ENCODE measurements at places on chromosomes 5 and 9.

DNA sequence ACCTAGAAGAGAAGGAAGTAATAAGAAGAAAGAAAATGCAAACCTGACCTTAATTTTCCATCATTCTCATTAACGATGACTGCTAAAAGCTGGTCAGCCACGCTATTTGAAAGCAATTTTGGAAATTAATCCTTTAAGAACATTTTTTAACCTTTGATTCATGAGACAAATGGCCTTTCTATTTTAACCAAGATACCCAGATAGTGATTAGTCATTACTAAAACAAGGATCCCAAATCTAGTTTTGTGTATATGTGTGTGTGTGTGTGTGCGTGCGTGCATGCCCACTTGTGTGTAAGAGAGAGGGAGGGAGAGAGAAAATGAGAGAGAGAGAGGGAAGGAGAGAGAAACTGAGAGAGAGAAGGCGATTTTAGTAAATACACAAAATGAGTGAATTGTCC, 329.5 kb downstream of the DEPDC1B start:
- DNase-seq: no peak

DNA sequence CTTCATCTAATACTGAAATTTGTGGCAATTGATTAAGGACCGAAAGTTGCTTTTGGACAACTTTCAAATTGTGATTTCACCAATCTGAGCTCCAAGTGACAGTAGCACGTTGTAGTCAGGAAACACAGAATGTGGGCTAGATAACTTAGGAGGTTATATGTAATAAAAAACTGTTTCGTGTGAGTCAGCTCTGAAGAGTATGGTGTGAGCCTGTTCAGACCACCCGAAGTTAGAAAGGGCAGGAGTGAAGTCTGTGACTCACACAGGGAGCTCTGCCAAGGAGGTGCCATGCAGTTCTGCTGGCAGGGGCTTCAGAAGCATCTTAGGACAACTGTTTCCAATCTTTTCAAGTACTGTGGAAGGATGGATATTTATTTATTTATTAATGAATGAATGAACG, 16.4 kb upstream of the ZBTB34 start:
- no peak for DNase-seq

DNA sequence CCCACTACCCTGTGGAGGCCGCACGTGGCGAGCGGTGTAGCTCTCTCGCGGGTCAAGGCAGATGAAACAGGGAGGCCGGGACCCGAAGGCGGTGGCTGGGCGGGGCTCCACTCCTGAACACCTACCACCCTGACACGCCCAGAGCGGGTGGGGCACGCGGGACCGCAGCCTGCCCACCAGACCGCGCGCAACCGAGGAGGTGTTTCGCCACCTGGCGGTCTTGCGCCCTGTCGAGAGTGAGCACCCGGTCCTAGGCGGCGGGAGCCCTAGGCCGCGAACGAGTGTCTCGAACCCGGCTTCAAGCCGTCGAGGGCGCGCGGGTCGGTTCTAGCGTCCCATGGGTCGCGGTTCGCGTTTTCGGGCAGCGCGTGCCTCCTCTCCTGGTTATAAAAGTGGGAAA, 2.2 kb upstream of the EXOSC3 start:
- DNase-seq: no peak

DNA sequence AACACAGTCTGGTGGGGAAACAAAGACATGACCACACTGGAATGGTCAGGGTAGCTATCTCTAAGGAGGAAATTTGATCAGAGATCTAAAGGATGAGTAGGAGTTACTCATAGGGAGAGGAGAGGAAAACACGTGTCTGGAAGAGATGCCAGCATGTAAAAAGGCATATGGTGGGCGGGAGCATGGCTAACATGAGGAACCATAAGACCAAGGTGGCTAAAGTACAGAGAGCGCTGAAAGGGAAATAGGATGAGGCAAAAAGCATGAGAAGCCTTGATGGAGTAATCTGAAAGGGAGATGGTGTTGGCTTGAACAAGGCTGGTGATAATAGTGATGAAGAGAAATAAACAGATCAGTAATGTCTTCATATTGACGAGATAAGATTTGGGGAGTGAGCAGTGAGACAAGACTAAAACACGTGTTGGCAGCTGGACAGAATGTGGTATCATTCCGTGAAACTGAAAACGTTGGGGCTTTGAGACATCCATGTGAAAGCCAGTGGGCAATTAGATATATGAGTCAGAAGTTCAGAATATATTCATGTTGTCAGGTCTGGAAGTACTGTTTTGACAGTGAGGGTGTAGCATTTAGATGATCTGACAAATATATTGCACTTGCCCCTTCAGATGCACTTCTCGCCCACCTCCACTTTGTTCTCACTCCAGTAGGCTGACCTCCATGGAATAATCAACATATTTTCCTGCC, 209.1 kb upstream of the KCNN2 start:
- no peak for DNase-seq

GRCh38 chr9:137226338-137227053, 806 bp upstream of the RNF224 start:
- DNase-seq: no peak

DNA sequence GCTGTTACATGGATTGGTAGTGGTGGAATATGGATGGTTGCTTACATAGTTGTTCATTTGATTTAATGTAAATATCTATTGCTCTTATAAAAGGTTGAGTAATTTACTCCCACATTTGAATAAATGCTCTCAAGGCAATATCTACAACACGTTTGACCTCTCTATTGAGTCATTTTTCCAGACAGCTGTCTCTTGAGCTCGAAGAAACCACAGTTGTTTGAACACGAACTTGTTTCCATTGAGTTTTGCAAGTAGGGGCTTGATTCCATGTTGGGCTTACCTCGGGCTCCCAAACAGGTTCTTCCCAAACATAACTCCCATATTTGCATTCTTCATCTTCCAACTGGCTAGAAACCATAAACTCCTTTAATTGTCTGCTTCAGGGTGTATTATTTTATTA, 115.0 kb upstream of the HMHB1 start:
- DNase-seq: no peak

- DNase-seq: no peak
Observed at GRCh38 chr5:179967489-179967888, 59.8 kb upstream of the TBC1D9B start.

- no peak for DNase-seq
Observed at GRCh38 chr5:151612689-151613427, 21.7 kb upstream of the FAT2 start.

GRCh38 chr5:171336521-171337209, 27.6 kb downstream of the TLX3 start:
- DNase-seq: no peak

DNA sequence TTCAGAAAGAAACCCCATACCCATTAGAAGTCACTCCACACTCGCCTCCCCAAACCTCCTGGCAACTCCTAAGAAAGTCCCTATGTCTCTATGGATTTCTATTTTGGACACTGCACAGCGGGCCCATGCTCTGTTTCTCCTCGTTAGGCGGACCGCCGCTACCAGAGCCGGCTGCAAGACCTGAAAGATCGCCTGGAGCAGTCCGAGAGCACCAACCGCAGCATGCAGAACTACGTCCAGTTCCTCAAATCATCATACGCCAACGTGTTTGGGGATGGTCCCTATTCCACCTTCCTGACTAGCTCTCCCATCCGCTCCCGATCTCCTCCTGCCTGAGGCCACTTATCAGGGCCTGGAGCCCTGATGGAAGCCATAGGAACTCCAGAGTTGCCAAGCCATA, 4.6 kb upstream of the GLE1 start:
- DNase-seq: no peak

Data from stimulated activated CD8-positive, alpha-beta memory T cell treated with anti-CD3 and anti-CD28 coated beads, Interleukin-7, amount 100 ng/mL, for 1 hour (primary cell).